ENCODE measurements at places on chromosomes 3 and 15.
A peak's percentile ranks its signal among the peaks of the same experiment; 100 is the strongest.

- no peak for DNase-seq
Measured at GRCh38 chr3:54736459-54736858, 191.4 kb downstream of the LRTM1 start.

GRCh38 chr15:99604865-99605264, 39.1 kb downstream of the MEF2A start:
- DNase-seq: no peak

DNA sequence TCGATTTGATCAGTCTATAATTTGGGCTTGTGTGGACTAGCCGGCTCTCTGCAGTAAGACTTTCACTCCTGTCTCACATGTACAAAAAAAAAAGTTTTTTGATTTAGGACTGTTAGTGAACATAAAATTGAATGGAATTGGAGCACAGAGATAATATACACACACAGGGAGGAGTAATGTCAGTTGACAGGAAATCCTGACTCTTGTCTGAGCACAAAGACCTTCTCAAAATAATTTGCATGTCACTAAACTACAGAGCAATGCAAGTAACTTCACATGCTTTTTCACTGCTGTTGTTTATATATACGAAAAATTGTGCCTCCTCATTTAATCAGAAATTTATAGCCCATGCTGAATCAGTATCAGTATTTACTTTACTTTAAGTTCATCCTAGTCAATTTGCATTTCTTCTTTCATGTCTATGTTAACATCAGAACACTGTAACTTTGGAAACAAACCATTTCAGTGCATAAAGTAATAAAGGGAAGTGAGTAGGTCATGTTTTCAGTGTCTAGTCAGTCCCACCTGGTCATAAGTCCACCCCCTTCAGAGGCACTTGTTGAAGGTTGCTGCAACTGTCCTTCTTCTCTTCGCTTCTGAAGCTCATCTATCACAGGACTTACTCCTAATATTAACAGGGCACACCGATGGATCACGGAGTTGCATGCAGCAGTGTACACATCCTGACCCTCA, 115.8 kb downstream of the FBXL22 start:
- DNase-seq: no peak

DNA sequence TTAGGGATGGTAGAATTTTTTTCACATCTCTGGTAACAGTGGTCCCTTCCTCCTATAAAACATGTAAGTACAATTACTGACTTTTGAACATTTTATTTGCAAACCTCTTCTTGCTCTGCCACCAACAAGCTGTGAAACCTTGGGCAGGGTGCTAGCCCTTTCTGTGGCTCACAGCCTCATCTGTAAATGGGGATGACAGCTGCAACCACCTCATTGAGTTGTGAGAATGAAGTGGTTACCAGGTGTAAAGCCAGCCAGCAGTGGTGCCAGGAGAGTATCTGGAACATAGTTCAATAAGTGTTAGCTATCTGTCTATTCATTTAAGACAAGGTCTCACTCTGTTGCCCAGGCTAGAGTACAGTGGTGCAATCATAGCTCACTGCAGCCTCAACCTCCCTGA, 278.1 kb downstream of the ERC2 start:
- no peak for DNase-seq

GRCh38 chr3:16906682-16907081, 21.9 kb downstream of the PLCL2 start:
- DNase-seq: no peak

DNA sequence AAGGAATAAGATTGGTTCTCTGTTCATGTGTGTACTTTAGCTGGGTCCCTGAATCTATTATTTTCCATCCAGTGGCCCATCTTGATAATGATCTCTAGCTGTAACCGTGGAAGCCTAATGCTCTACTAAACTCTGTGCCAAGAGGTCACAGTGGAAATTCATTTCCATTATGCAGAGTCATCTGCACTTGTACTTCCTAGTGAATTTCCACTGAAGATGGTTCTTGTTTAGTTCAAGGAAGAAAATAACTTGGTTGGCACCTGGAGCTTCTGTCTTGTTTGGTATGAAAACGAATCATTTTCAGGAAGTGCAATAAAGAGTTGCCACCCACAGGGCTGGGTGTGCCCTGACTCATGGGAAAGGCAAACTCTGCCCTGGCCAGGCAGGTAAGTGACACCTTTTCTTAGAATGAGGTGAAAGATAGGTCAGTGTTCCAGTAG, 10.3 kb downstream of the LPP start:
- DNase-seq: no peak

DNA sequence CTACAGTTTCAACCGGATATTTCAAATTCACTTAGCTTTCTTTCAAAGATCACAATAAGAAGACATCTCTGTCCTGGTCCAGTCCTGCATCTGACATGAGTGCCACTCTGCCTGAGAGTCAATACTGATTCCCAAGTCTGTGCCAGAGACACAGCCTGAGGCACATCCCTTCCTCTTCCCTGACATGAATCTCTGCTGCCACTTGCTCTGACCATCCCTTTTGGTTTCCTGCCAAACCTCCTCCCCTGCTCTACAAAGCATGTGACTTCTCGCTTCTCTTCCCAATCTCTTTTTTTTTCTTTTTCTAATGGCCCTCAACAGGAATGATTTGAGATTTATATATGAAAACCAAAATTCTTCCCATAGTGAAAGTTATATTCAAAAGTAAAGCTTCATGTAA, 117.9 kb downstream of the MECOM start:
- no peak for DNase-seq

GRCh38 chr3:122246199-122246598, 62.7 kb downstream of the CASR start:
- DNase-seq: no peak

DNA sequence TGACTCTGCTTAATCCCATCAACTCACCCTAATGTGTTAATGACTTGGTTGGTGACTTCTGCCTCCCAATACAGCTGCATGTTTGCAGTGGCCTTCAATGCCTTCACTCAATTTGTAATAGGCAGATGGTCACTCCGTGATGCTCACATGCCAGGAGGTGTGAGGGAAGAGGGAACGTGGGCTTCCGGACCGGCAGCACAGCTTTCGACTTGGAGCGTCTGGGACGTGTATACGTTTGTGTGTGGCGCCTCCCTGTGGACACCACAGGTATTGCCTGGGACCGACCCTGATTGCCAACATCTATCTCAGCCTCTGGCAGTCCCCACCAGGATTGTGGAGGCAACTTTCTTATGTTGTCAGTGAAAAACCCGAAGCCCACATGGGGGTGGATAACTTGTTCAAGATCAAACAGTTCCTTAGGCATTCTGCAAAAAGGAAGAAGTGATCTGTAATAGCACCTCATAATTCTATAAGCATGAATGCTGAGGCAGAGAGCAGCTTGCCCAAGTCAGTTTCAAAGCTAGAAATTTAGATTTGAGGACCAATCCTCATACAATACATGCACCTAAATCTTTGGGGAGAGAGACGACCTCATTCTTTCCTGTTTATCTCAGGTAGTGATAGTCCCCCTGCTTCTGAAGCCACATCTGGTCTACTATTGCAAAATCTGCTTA, 16.9 kb downstream of the MRPL46 start:
- peak; percentile 2 for DNase-seq

- DNase-seq: no peak
Measured at GRCh38 chr15:66231394-66232266, 21.9 kb downstream of the MEGF11 start.

GRCh38 chr15:68599560-68600071, 20.8 kb downstream of the CORO2B start:
- DNase-seq: peak; percentile 94

DNA sequence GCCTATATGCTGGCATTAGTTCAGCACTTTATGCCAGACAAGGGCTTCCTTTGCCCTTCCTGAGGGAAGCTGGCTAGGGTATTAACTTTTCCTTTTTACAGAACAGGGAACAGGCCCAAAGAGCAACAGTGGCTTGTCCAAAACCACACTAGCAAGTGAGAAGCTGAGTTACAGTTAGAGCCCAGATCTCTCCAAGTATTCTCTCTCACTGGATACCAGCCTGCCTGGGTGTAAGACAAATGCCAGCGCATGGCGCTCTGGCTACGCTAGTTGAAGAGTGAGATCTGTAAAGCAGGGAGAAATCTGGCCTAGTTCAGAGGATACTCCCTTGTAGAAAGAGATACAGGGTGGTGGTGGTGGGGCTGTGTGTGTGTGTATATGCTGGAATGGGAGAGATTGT, 38.4 kb downstream of the RAB11A start:
- no peak for DNase-seq

- no peak for DNase-seq
Measured at GRCh38 chr15:20356911-20357480, 184.6 kb downstream of the GOLGA6L6 start.

DNA sequence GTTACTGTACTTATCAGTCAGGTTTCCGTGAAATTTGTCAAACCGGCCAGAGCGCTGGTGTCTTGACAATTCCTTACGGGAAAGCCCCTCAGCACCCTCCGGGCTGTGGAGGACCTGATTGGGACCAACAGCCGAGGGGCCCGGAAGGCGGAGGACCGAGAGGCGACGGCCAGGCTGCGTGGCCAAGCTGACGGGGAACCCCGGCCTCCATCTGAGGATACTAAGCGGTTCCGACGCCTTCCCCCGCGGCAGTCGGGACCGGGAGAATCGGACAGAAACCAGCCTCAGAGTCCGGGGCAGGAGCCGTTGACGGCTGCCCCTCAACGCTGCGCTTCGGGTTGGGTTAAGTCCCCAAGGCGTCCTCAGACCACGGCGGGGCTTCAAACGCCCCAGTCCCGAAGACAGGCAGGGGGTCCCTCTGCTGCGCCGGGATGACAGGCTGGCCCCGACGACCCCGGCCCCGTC, 499 bp downstream of the ALDH1A2 start:
- DNase-seq: no peak

GRCh38 chr3:158486200-158486599, 84.8 kb upstream of the MLF1 start:
- no peak for DNase-seq

DNA sequence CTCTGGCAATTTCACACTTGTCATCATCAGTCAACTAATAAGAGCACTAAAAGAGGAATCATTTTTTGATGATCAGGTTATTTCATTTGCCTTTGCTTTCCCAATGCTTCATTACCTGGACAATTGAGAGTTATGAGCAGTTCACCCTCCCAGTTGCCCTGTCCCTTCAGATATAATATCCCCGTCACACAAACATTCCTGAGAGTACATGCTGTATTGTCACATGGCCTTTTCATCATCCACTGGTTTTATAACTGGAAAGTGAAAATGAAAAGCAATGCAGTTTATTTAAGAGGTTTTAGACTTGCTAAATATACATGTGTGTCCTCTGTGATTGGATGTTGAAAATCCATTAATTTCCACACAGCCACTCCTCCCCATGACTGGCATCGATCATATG, 9.0 kb downstream of the RORA start:
- no peak for DNase-seq

DNA sequence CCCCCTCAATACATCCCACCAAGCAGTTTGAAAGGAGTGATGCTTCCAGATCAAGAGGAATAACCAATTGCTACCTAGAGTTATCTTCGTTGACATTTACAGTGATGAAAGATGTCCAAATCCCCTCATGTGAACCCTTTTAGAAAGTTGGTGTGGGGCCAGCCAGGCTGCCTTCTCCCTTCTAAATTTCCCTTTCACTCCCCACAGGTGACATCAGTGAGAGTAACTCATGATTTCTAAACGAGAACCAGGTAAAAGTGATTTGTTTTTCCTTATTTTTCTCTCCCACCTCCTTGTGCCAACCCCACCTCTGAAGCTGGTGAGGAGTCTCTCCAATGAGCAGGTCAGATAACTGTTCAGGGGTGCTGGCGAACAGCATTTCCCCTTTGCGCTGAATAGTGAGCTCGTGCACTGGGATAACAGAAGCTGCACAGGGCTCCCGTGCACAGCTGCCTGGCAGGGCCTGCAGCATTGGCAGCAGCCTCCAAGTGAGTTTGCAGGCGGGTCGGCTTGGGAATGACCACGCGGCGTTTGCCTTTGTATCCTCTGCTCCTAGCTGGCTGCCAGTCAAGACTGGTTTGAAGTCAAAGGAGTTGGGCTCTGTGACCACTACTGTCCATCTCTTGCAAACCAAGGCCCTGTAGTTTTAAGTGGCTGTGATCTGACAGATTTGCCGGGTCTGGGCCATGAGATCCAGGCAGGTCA, 70.2 kb upstream of the CORO2B start:
- DNase-seq: no peak

- no peak for DNase-seq
Measured at GRCh38 chr15:101060576-101061551, 141.7 kb downstream of the LRRK1 start.

DNA sequence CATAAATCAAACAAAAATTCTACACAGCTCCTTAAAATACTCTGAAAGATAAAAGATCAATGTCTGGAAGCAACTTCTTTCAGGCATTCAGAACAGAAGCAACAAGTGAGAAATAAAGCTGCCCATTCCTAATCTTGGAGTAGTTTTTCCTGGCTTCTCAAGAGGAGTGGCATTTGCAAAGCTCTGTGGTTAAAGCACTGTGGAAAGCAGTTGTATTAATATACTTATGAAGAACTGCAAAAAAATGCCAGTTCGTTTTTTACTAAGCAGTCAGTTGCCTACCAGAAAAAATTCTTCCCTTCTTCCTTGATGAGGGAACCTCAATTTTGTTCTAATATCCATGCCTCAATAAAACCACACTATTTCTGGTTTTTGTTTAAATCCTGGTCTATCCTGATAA, 197.8 kb downstream of the TNIK start:
- DNase-seq: no peak

GRCh38 chr3:126130981-126131745, 47.2 kb upstream of the SLC41A3 start:
- DNase-seq: no peak

GRCh38 chr15:52020221-52021085, 1.4 kb downstream of the MAPK6 start:
- DNase-seq: no peak

DNA sequence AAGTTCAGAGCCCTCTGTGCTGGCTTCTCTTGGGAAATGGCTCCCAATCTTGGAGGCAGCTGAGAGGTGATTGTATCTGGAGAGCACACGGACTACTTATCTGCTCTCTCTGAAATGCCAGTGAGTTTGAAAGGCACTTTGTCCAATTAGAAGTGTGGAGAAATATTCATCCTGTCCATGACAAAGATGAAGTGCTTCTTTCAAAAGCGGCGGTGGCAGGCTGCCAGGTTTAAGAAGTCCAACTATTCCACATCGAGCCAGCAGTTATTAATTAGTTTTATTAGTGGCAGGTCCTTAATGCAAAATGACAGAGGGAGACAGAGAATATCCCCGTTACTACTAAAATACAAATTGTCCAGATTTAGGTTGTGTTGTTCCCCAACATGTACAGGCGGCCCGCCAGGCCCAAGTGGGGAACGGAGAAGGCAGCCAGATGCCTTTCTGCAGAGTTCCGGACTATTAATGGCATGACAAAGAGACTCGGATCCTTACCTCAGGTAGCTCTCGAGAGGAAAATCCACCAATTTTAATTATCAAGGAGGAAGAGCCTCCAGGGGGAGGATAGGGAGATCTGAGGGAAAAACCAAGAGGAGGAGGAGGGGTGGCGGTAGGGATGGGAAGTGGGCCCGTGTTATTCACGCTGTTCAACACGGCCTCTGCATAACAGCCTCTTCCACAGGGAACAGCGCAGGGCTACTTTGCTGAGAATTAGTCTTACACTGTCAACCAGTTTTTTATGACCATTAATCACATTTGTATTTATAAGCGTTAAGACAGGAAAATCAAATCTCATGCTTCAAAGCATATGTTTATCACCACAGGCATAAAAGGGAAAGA, 42.0 kb downstream of the RORA start:
- no peak for DNase-seq
